ENCODE measurements at places on chromosomes 16 and 17.

- no peak for DNase-seq
Observed at GRCh38 chr16:57706717-57707116, 12.1 kb downstream of the DRC7 start.

GRCh38 chr16:83711069-83711468 is 96.7 kb upstream of the HSBP1 start:
- DNase-seq, result no peak

DNA sequence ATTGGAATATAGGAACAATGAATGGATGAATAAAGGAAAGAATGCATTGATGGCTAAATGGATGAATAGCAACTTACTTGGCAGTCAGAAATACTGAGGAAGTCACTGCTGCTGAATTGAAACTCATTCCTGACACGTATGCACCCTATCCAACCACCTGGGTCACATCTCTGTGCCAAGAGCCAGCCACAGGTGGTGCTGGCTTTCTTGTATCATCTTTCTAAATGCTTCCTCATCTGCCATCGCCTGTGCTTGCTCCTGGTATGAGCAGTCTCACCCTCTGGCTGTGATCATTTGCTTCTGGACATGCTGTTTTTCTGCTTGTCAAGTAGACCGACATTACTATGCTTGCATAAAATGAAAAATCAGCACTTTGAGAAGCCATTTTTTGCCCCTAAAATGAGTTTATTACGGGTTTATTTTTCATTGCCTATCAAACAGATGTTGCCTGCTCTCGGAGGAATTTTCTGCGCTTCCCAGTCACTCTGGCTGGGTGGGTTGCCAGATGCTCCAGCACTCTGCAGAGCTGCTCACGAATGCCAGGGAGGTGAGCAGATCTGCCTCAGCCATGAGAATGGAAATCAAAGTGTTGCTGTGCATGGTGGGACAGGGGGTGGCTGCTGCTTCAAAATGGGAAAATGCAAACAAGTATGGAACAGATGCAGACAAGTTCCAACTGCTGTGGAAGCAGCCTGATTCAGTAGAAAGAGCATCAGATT is 1349.6 kb upstream of the CDH8 start:
- peak; percentile 6 for DNase-seq

- DNase-seq, result no peak
Observed at GRCh38 chr17:44627513-44628242, 28.6 kb upstream of the MEIOC start.

GRCh38 chr16:55330781-55331647 is 7.0 kb downstream of the IRX6 start:
- no peak for DNase-seq

DNA sequence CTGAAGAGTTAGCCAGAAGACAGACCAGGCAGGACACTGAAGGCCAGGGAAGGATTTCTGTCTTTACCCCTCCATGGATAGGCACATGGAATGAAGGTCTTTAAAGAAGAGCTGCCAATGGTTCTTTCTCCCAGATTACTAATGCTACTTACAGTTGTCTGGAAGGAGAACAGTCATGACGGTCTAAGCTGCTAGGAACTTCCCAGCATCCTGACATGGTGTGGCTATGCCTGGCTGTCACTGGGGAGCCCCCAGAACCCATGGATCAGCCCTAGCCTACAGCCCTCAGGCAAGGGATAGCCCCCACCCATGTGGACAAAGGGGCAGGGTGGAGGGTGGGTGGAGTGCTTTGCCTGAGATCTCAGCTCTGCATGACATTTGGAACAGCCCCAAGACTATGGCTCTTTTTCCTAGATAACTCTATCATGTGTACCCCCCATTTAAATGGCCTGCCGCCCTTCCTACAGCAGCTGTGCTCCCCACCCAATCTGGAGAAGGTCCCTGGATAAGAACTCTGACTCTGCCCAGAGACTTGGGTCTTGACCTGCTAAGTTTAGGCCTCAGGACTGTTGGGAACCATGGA is 9.2 kb upstream of the KAT7 start:
- no peak for DNase-seq

DNA sequence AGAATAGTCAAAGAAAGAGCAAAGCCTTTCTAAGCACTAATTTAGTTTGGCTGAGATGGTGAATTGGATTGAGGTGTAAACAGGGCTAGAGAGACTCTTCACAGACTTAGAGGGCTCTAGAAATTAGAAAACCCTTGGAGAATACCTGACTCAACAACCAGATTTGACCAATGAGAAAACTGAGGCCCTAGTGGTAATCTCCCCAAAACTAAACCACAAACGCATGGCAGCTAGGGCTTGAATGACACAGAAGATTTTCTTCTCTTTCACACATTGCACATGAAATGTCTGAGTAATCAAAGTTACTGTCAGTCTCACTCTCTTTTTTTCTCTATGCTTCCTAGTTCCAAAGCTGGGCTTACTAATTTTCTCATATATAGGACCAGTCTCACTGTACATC is 314.5 kb upstream of the KCNJ16 start:
- no peak for DNase-seq

- no peak for DNase-seq
Observed at GRCh38 chr17:55120651-55121050, 144.1 kb upstream of the HLF start.

DNA sequence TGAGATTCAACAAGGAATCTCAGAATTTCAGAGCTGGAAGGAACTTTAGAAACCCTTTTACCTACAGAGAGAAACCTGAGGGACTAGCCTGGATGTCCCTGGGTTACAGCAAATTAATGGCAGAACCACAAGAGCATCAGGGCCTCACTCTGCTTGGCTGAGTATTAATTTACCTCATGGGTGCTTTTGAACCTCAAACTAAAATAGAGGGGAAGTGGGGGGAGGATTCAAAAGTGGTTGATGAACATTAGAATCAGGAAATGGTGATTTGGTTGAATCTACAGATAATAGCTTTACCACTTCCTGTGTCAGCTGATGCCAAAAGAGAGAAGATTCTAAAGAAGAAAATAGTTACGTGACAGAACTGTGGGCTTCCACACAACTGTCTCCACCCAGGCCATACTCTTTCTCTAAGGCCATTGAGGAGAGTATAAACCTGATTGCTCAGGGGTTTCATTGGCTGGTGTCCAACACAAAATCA is 11.3 kb upstream of the SKAP1 start:
- no peak for DNase-seq

GRCh38 chr16:3988824-3989223 is 108.3 kb upstream of the CREBBP start:
- no peak for DNase-seq

DNA sequence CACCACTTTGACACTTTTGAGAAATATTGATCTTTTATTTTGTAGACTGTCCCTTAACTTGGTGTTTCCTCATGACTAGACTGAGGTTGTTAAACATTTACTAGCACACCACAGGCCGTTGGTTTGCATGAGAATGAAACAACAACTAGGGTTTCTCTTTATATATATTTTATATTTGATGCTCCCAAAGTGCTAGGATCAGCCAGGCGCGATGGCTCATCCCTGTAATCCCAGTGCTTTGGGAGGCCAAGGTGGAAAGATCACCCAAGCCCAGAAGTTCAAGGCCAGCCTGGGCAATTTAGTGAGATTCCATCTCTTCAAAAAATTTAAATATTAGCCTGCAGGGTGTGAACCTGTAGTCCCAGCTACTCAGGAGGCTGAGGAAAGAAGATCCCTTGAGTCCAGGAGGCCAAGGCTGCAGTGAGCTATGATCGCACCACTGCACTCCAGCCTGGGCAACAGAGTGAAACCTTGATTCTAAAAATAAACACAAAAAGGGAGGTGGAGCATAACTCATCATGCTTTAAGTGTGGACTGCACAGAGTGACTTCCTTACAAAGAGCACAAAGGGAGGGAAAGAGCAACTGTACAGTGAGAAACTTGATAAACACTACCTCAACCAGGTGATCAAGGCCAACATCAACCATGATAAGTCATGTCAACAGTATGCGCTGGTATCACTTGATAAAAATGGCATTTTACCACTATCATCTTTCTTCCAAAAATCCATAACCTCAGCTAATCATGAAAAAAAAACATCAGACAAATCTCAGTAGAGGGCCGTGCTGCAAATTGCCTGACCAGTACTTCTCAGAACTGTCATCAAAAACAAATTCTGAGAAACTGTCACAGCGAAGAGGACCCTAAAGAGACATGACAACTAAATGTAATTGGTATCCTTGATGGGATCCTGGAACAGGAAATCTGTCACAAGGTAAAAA is 72.8 kb upstream of the ATF7IP2 start:
- DNase-seq, result no peak

- peak; percentile 29 for DNase-seq
Observed at GRCh38 chr17:69773081-69773480, 301.9 kb upstream of the KCNJ16 start.

DNA sequence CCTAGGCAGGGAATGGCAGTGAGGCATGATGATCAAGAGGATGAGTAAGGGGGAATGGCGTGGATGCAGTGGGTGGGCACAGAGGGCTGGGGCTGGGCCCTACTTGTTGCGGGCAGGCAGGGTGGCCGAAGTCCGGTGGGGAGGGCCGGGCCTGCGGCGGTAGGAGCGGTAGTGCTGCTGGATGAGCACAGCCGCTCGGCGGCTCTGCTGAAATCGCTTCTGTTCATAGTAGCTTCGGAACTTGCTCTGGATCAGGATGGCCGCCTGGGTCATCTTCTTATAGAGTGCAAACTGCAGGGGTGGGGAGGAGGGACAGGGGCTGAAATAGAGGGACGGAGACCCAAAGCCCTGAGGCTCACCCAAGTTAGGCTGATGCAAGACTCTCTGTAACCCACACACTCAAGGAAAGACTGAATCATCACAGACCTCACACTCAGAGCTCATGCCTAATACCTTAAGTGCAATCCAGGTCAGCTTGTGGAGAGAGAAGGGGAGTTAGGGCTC is 1.5 kb upstream of the SPAG7 start:
- DNase-seq, result no peak

DNA sequence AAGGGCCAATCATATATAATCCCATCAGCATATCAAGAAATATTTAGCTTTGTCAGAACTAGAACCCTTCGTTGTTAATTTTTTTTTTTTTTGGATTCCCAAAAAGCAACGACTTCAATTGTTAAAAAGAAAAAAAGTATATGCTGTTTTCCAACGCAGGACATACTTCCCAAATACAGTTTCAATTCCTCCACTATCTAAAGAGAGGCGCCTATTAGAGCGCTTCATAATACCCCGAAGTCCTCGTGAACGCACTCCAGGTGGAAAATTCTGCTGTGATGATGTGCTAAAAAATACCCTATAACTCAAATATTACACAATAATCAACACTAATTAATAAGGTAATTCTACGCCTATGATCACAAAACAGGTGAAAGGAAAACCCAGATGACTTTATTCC is 20.8 kb downstream of the GNA13 start:
- no peak for DNase-seq

- no peak for DNase-seq
Observed at GRCh38 chr17:17078832-17079231, 36.6 kb downstream of the MPRIP start.

DNA sequence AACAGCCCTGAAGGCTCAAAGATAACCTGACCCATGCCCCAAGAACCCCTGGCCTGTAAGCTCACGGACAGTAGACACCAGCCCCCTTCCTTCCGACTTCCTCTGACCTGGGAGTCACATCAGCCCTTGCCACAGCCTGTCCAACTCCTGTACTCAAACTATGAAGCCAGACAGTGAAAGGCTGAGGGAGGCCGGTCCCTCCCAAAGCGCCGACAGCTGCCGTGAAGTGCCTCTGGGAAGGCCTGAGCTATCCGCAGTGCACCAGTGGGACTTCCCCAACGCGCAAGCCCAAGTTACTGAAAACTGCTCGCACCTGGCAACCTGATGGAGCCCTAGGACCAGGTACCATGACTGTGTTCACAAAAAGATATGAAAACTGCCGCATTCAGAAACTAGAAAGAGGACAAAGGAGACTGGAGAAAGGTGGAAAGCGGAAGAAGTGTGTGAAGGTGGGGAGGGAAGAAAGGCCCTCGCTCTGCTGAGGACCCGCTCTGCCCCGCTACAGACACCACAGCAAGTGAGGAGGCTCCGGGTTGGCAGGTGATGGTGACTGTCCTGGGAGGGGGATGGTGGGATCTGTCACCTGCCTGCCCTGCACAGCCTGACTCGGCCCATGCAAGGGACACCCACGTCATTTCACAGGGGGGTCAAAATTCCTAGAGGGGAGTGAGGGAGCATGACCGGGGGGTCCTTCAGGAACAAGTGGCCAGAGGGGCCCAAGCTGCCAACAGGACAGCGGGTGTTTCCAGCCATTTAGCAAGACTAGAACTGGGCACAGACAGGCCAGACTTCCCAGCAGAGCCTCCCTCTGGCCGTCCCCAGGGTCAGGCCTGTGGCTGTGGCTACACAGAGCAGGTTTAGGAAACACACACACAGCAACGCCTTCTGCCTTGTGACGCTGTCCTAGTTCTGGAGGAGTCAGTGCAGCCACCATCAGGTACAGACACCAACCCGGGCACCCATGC is 13.1 kb upstream of the TRAP1 start:
- no peak for DNase-seq

DNA sequence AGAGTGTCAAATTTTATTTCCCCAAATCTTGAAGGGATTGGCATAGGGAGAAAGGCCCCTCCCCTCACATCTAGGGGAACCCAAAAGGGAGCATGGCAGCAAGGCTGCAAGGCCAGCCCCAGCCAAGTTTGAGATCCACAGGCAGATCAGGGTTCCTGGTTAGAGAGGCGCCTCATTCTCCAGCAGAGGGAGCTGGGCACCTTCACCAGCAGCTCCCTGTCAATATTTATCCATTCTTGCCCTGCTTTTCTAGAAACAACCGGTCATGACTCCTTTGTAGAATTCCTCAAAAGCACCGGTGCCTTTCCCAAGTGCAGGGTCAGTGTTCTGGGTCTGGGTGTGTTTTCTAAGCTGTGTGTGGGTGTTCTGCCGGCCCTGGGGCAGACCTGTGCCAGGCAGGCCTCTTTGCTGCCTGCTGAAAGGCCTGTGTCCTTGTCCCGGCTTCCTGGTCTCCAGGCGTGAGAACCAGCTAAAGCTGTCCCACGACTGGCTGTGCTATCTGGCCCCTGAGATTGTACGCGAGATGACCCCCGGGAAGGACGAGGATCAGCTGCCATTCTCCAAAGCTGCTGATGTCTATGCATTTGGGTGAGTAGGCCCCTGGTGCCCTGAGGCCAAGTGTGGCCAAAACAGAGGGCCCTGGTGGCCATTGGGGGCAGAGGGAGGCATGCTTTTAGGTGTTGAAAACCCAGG is 21.2 kb upstream of the LGALS9 start:
- DNase-seq, result peak; percentile 21

DNA sequence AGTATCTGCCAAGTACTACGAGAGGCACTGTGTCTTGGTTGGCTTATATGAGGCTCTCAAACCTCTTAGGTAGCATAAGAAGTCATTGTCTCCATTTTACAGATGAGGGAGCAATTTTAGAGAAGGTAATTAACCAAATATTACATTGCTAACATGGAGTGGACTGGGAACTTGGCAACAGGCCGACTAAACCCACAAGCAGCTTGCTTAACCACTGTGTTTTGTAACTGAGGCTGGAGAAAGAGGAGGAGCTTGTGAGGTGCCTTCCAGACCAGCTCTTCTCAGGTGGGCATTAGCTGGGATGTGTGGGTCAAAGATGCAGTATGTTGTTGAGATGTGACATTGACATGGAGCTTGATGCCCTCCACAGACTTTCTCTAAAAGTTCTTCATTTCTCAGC is 835.6 kb upstream of the RBFOX1 start:
- DNase-seq, result no peak
